Stimulated activated CD8-positive, alpha-beta memory T cell treated with anti-CD3 and anti-CD28 coated beads, Interleukin-7, amount 100 ng/mL, for 1 hour (primary cell): ENCODE measurements at places on chromosomes 2 and 18.

- DNase-seq = no peak
Observed at GRCh38 chr18:35716169-35716831, 134.8 kb downstream of the GALNT1 start.

DNA sequence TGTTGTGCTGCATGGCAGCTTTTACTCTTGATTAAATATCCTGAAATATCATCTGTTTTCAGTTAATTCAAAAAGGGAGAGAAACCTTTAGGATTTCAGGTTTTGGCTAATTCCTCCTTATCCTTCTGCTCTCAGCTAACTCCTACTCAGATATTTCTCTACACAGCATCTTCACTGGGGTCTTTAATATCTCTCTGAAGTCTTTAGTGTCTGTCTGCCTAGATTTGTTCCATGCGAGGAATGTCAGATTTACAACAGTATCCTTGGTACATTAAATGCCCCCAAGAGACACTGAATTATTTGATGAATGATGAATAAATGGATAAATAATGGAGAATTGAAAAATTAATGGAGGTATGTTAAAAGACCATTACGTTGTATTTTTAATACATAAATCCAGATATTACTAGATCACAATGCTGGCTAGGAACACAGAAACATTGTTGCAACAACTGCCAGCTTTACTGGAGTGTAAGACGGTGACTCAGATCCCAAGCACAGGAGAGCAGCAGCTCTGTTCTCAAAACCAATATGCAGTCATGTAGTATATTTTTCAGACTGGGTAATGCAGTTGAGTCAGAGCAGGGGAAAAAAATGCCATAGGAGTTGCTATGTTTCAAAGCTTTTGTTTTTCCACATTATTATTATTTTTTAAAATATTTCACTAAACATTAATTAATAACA lies 388.0 kb upstream of the SYT4 start:
- no peak for DNase-seq

- DNase-seq = no peak
Observed at GRCh38 chr2:25331686-25332365, 9.9 kb downstream of the DNMT3A start.

DNA sequence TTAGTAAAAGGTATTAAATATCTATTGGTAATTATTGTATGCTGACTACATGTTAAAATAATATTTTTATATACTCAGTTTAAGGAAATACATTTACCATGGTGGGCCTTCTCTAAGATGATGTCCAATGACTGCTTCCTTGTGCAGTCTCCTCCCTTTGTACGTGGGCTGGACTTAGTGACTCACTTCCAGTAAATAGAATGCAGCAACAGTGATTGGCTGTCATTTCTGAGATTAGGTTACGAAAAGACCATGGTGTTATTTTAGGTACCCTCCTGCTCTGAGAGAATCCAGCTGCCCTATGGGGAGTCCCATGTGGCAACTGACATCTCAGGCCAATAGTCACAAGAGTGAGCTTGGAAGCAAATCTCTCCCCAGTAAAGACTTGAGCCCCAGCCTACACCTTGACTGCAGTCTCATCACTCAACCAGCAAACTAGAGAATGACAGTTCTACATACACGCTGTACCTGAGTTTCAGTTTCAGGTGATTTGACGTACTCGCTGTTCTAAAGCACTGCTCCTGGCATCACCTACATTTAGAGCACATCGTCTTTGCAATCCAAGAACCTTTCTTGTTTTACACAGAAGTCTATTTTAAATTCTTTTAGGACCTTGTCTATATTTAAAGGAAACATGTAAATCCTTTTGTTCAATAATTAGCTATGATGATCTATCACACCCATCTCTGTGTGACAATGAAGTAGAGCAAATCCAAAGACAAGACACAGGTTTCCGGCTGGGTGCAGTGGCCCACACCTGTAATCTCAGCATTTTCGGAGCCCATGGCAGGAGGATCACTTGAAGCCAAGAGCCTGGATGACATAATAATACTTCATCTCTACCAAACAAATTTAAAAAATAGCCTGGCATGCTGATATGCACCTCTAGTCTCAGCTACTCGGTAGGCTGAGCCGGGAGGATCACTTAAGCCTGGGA lies 87.2 kb downstream of the COBLL1 start:
- DNase-seq = no peak
